Occipital lobe (tissue), 3 donors: ENCODE measurements at places on chromosomes 2 and 18.

GRCh38 chr2:197011021-197011417 lies 84.5 kb upstream of the PGAP1 start:
- no peak for DNase-seq

- DNase-seq = no peak
Measured at GRCh38 chr2:27179344-27180000, 30.7 kb downstream of the TCF23 start.

DNA sequence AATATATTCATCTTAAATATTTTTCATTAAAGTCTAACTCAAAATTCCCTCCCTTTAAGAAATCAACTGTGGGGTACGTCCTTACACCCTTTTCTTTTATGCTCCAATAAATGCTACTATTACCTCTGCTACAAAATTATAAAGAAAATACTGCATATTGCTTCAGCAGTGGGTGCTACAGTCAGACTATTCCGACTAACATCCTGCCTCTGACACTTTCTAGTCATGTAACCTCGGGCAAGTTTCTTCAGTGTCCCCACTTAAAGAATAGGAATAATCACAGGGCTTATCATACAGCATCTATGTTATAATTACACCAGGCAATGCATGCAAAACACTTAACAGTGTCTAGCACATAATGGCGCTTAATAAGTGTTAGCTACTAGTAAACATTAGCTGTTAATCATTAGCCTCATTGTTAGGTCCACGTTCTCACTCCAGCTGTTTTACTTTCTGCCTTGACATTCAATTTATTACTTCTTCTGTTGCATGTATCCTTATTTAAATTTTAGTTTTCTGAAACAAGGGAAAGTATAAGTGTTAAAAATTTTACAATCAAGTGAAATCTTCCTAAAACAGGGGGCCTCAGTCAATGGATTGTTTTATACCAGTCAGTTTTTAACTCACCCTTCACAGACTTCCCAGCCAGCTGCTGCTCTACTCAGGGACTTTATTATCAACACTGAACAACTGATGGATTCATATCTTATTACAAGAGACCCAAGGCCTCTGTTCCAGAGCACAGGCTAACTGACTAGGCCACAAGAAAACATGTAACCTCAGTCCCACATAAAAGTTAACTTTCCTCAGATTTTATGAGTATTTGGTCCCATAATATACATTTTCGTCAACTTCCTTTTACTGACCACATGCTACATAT lies 54.0 kb downstream of the CLASP1 start:
- DNase-seq = no peak

GRCh38 chr2:179435000-179435399 lies 170.4 kb upstream of the SESTD1 start:
- no peak for DNase-seq

DNA sequence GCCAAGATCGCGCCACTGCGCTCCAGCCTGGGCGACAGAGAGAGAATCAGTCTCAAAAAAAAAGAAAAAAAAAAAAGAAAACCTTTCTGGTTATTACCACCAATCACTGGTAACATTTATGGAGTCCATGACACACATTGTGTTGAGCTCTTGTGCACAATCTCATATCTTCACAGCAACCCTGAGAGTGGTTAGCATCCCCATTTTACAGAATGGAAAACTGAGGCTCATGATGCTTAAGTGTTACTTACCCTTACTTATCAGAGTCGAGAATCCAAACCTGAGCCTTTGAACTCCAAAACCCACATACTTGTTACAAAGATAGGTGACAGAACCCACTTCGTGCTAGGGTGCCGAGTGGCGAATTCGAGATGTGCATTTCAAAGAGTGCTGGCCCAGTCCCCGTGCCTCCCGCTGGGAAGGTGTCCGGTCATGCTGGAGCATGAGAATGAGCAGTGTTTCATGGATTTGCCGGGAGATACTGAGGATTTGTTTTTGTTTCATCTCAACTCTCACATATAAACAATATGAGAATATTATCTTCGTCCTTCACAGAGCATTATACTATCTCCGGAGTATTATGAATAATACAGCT lies 50.9 kb downstream of the CYP27C1 start:
- DNase-seq = no peak

- DNase-seq = no peak
Measured at GRCh38 chr2:96502891-96503636, 2.1 kb downstream of the NEURL3 start.

DNA sequence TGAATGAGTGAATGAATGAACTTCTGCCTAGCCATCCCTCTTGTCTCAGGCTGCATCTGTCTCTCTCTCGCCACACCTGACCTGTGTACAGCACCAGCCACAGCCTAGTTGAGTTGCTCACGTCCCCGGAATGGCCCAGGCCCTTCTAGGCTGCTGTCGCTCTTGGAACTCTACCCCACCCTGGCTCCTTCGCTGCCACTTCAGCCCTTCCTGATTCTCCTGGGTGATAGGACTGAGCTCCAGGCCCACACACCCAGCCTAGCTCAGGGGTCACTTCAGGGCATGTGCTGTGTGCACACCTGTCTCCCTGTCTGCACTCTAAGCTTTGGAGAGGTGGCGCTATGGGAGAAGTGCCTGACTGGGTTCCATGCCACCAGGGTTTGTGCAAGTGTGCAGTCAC lies 236.6 kb downstream of the GLI2 start:
- no peak for DNase-seq

DNA sequence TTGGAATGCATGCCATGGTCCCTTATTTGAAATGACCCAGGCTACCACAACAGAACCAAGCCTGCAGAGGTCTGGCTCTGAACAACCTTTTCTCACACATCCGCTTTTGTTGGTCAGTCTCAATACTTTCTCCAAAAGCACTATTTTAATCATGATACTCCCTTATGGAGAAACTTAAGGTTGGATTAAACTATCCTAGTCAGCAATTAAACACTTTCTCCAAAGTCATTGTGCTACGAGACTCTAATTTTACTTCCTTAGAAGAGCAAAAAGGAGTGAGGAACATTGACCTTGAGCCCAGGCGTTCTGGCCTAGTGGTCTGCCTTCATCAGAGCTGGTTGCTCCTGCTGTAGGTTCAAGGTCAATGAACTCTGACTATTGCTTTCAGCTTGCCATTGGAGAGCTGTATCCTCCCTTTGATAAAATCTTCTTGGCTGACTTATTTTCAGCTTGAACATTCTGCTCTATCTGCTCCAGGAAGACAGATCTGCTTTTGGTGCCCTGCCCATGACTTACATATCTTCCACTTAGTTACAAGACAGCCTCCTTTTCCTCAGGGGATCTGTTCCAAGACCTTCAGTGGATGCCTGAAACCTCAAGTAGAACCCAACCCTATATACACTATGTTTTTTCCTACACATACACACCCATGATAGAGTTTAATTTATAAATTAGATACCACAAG lies 91.2 kb downstream of the NCKAP5 start:
- DNase-seq = no peak

DNA sequence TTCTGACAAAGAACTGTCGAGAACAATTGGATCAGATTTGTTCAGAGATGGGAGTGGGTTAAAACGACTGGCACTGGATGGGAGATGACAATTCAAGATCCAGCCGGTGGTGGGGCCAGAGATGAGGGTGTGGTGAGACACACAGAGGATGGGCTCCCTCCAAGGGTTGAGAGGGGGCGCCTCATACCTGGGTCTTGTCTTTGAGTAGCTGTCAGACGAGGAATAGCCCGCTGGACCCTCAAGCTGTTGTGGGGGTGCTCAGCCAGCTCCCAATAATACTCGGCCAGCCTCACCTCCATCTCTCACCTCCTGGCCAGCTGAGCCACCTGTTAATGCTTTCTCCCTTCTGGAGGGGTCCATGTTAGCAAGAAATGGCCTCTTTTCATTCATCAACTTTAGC lies 14.0 kb downstream of the INPP5D start:
- no peak for DNase-seq

- DNase-seq = no peak
Measured at GRCh38 chr2:138601458-138602165, 100.0 kb downstream of the SPOPL start.

GRCh38 chr2:102034683-102035548 lies 43.2 kb downstream of the IL1R2 start:
- no peak for DNase-seq

DNA sequence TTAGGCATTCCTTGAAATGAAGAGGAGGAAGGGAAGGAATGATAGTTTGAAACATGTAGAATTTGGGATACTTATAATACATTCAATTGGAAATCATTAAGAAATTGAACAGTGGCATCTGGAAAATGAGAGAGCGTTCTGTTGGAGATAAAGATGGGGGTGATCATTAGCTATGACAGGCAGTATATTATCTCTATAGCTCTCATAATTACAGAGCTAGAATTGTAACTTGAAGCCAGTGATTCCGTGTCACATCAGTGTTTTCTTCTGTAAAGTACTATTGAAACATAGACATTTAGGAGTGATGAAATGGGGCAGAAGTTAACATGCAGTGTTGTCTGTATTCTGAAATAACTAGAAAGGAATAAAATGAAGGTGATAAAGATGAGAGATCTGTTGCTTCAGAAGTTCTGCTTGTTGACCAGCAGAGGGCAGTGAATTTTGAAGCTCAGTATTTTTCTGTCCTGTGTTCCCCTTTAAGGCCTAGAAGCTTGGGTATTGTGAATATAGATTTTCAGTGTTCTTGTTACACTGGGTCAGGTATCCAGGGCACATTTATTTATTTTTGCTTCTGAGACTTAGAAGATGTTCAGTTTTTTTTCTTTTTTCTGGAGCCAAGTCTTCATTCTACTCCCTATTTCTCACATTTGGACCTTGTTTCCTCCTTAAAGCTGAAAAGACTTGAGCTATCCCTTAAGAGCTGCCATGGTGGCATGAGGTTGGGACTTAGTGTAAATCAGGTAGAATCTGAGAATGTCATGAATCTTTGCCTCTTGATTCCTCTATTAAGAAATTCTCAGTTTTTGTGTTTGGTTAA lies 157.4 kb downstream of the TAF4B start:
- DNase-seq = no peak

- no peak for DNase-seq
Measured at GRCh38 chr2:199983534-199983933, 28.2 kb downstream of the MAIP1 start.

DNA sequence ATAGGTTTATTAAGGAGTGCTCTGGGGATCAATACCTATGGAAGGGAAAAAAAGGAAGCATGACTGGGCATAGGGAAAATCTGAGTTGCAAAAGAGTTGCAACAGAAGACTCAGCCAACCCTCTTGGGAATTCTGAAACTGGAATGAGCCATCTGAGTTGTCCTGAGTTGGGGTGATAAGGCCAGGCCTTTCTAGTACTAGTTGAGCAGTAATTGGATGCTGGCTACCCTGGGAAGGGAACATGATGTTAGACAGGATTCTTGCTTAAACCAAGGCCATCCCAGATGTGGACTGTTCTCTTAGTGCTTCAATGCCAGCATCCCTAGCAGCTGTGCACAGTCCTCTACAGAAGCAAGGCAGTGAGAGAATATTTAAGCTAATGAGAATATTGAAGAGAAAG lies 348.8 kb upstream of the GULP1 start:
- no peak for DNase-seq
